LHCN-M2 (cell line): ENCODE measurements at places on chromosomes 16 and 17.

GRCh38 chr17:78958641-78959127 lies 21.0 kb downstream of the LGALS3BP start:
- no peak for DNase-seq

DNA sequence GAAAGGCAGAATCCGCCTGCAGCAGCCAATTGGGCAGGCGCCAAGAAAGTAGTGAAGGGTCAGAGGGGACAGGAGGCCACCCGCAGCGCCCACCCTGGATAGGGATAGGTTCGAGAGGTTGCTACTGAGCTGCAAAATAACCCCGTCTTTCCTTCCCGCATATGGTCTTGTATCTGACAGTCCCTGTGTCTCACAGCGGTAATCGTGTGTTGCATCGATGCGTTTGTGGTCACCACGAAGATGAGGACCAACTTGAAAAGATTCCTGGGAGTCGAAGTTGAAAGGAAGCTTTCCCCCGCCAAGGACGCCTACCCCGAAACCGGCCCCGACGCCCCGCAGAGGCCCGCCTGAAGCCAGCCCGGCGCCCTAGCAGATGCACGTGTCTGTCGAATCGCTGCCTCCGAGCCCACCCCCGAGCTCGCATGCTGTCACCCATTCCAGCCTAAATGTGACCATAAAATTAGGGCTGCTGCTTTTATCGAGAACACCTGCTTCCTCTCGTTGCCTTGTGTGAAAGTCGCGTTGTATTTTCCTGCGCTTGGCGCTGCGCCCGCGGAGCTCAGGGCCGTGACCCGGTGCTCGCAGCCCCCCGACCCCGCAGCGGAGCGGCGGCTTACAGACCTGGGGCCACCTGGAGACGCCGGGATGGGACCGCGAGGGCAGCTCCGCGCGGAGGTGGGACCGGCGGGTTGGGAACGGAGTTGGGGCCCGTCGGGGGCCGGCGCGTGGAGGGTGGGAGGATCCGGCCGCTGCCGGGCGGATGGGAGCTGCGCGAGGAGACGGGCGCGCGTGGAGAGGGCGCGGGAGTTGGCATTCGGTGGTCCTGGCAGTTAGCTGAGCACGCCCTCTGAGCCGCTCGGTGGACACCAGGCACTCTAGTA lies at the start of gene CMTM2:
Gene CMTM2, plus strand, starts transcription at position 813 of the 881 bp plus-strand sequence. CDS start 145 bp downstream, outside the sequence.
- no peak for DNase-seq

GRCh38 chr16:75362846-75363245 lies 70.5 kb downstream of the CFDP1 start:
- no peak for DNase-seq

DNA sequence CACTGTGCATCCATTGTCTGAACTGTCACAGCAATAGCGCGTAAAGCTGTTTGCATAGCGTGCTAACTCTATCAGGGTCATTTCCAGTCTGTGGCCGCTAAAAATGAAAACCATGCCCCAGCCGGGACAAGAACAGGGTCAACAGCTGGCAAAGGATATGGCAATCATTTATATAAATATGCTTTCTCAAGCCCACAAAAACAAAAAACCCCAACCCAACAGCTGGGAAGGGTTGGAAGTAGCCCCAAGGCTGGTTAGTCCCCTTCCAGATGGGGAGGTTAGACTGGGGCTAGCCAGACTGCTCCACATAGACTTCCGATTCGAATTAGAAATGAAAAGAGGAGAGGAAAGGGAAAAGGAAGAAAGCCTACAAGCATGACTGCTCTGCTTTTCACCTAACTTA lies 203.3 kb upstream of the TBX2 start:
- peak; percentile 90 for DNase-seq

DNA sequence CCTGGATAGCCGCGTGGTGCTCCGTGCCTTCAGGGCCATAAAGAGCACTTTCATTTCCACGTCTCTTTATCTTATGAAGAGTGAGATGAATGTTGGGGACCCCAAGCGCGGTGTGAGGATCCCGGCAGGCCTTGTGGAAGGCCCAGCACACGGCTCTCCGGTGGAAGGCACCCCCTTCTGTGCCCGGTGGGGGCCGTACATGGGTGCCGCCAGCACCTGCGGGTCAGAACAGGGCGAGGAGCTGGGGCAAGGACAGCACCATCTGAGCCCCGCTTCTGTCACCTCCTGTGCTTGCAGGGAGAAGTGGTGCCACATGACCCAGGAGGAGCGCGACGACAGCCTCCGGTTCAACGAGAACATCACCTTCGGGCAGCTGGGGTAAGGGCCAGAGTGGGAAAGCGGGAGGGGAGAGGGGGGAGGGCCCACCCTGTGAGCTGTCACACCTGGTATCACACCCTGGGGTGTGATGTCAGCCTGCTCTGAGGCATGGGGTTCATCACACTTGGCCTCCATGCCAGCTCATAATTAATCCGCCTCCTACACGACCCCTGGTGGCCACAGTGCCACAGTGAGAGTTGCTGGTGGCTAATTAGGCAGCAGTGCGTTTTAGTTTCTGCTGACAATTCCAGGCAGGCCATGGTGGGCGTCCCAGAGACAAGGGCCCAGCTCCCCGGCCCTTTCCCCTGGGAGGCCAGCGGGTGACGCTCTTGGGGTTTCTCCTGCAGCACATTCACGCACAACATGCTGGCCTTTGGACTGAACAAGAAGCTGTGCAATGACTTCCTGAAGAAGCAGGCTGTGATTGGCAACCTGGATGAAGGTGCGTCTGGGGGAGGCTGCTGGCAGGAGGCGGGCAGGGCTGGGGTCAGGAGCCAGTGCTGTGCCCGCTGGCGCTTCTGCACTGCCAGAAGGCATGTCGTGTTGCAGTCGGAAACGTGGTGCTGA lies 25.7 kb downstream of the CIBAR2 start:
- DNase-seq = peak; percentile 45

GRCh38 chr16:83653785-83654184 lies 154.0 kb upstream of the HSBP1 start:
- peak; percentile 73 for DNase-seq

DNA sequence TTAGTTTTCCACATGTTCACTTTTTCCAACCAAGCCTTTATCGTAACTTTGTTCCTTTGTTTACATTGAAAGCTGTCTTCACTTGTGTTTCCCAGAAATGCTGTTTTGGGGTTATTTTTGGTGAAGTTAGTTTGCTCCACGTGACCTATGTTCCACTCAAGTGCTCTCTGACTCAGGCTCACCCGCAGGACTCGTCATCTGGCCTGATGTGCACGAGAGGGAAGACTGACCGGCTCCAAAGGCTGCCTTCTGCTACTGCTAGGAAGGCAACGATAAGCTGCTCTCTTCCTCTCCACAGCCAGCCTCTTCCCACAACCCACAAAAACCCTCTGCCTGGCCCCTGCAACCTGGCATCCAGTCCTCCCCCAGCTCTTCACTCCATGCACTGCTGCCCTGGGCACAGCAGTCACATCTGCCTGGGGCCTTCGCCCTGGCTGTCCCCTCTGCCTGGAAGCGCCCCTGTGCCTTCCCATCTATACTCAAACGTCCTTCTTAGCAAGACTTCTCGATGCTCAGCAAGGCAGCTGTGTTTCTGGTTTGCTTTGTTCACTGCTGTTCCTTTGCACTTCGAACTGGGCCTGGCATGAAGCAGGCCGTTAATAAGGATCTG lies 28.0 kb downstream of the ZCCHC14 start:
- peak; percentile 94 for DNase-seq

DNA sequence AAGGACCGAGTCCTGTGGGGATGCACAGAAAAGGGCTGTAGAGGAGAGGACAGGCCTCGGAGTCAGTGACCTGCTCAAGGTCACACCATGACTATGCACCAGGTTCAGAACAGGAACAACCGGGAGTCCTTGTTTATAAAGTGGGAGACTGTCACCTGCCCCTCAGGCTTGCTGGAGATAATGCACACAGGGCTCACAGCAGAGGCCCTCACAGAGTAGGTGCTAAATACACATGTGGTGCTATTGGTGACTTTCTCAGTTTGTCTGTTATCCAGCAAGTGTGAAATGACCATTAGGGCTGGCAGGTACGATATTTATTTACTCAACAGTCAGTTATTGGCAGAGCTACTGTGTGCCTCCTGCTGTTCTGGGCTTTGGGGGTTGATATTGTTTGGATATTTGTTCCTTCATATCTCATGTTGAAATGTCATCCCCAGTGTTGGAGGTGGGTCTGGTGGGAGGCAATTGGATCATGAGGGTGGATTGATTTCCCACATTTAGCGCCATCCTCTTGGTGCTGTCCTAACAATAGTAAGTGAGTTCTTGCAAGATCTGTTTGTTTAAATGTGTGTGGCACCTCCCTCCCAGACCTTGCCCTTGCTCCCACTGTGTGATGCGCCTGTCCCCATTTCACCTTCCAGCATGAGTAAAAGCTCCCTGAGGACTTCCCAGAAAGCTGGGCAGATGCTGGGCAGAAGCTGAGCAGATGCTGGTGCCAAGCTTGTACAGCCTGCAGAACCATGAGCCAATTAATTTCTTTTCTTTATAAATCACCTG lies 162.1 kb upstream of the MPHOSPH6 start:
- DNase-seq = no peak

- DNase-seq = no peak
These were observed 9.4 kb downstream of the RPL19 start for GRCh38 chr17:39209317-39210092.

- DNase-seq = no peak
These were observed 154.2 kb downstream of the PITPNC1 start for GRCh38 chr17:67531291-67531690.

DNA sequence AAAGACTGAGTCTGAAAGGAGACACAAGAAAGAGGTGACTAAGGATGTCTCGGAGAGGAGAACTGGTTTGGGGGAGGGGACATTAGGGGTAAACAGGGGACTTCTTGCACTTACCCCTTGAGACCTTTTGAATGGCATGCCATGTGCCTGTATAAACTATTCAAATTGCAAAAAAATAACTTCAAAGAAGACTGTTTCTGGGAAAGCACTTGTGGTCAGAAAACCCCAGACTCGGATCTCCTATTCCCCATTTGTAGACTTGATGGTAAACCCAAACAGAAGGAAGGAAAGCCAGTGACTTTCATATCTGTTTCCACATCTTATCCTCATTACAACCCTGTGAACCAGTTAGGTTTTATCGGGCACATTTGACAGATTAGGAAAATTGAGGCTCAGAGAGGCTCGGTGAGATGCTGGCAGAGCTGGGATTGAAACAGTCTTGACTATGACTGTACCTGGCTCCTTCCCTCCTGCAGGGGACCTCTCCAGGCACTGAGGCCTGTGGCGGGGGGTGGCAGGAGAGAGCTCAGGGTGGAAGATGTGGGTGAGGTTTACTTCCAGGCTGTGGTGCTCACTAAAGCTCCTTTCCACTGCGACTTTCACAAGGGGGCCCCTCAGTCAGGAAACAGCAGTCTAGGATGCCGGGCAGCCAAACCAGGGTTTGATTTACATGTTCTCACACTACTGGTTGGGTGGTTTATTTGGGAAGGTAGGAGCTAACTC lies 30.5 kb upstream of the PLCG2 start:
- DNase-seq = no peak

GRCh38 chr16:24577167-24577566 lies 37.8 kb downstream of the RBBP6 start:
- DNase-seq = no peak

GRCh38 chr16:4265676-4266075 lies 7.1 kb downstream of the TFAP4 start:
- no peak for DNase-seq

DNA sequence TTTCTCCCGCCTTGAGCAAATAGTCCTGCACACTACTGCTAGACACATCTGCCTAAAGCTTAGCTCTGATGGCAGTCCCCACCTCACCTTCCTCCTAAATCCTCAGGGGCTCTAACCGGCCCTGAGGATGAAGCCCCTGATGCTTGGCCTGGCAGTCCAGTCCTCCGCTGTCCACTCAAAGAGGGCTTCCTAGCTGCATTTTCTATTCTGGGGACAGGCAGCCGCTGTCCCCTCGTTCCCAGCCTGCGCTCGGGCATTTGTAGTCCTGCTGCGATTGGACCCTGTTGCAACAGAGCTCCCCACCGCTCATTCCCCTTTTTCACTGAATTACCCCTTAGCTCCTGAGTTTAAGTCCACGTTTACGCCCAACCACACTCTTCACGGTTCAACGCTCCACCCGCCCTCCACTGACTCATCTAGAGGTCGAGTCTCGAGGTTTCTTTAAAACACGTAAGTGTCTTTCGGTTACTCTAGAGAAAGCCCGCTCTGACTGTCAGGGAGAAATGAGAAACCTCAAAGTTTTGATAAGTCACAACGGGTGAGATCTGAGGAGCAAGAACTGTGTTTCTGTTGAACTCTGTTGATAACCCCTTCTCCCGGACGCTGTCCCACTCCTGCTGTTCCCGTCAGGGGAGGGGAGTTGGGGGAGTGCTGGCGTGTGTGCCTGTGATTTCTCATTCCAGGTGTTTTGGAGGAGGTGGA lies 4.5 kb downstream of the CCR7 start:
- DNase-seq = no peak

DNA sequence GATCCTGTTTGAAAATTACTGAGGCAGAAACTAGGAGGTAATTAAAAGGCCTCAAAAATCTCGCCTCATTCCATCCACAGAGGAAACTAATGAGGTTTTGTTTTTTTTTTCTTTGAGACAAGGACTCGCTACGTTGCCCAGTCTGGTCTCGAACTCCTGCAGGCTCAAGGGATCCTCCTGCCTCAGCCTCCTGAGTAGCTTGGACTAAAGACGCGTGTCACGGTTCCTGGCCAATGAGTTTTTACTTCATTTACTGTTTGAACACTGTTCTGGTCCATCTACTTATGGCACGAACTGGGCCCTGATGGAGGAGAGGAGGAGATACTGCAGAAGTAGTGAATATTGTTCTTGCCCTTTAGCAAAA lies 600 bp upstream of the BLTP2 start:
- no peak for DNase-seq

- no peak for DNase-seq
These were observed 62.8 kb upstream of the MPHOSPH6 start for GRCh38 chr16:82232806-82233205.

DNA sequence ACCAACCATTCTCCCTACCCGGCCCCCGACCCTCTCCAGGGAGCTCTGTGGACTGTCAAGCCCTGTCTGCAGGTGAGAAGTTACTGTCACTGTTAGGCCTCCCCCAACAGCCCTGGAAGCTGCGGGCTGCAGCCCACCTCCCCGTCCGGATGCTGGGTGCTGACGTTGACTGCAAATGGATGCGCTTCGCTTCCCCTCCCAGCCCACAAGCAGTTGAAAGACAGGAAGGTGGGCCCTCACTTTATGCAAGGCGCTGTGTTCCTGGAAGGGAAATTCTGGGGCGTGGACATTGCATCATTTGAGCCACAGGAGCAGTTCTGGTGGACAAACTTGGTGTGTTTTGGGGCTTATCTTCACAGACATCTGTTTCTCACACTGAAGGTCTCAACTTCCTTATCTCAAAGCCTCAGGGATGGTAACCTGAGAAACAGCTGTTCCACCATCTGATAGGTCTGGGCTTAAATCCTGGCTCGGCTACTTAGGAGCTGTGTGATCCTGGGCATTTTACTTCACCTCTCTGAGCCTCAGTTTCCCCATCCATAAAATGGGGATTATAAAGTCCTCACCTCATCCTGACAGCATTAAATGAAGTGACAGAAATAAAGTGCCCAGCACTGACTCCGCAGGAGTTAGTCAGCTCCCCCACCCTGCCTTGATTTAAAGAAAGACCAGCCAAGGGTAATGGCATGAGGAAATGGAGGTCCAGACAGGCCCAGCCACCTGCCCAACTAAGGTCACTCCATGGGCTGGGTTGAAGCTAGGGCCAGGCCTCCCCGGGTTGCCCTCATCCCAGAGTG lies 4.6 kb upstream of the DRC7 start:
- no peak for DNase-seq

- DNase-seq = no peak
These were observed 66.8 kb downstream of the SRCIN1 start for GRCh38 chr17:38538906-38539305.

GRCh38 chr16:85582229-85582991 lies 30.7 kb upstream of the GSE1 start:
- no peak for DNase-seq

- DNase-seq = peak; percentile 74
These were observed 3.5 kb downstream of the KRT10 start for GRCh38 chr17:40818733-40819527.
